ENCODE measurements at places on chromosomes 2 and 18. TPM values are rescaled to one million over a fixed set of nuclear protein-coding genes. Genes with fewer than 3 reads are reported as not detected.

Gene CAPN13
- not detected for total RNA-seq

Gene NOL4
- not detected for total RNA-seq

Gene CREG2
- not detected for total RNA-seq

Gene PLEK
- total RNA-seq: not detected

Gene TMEM163
- total RNA-seq: not detected

Gene SERPINB3
- not detected for total RNA-seq

Gene ADCYAP1
- total RNA-seq: not detected

Gene ITGB6
- total RNA-seq: not detected

Data from fibroblast of villous mesenchyme (primary cell).